Thoracic aorta (tissue), 2 donors: ENCODE measurements at places on chromosomes 13 and 19. TPM values are rescaled to one million over a fixed set of nuclear protein-coding genes. Genes with fewer than 3 reads are reported as not detected.

GRCh38 chr13:43326100-43326499 lies 302.7 kb downstream of the DNAJC15 start:
- no peak for DNase-seq

The CEACAM19 gene
- 3.4 TPM for total RNA-seq

DNA sequence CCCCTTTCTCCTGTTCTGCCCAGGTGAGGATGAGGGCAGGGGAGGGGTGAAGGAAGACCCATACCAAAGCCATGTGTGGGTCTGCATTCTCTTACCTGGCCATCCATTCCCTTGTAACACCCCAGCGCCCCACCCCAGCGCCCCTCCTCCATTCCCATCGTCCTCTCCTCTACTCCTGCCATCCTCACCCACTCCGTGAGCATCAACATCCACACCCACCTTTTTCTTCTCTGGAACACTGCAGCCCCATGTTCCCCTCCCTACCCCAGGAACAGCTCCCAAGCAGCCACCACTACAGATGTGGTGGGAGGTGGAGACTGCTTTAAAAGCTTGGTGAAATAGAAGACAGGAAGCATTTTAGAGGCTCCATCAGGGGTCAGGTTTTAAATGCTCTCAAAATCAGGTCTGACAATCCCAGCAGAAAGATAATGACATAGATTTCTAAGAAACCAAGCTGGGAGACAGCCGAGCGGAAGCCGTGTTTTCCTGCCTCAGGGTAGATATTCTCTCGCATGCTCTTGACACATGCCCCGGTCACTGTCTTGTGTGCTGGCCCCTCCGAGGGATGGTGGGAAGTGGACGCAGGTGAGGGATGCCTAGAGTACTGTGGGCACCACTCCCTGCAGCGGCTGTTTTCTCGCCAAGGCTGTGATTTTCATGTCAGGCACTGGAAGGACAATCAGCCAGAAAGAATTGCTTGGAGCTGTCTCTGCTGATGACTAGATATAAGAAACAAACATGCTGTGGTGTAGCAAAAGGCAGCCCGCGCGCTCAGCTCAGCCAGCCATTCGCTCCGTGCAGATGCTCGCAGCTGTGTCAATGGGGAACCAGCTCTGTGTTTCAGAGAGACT lies 9.8 kb downstream of the MEDAG start:
- DNase-seq, result no peak

The FXYD3 gene
- total RNA-seq, result 0.68 TPM

GRCh38 chr19:43300876-43301765 lies 31.8 kb upstream of the PSG9 start:
- DNase-seq, result no peak

- DNase-seq, result no peak
Measured at GRCh38 chr13:100823448-100823847, 148.9 kb upstream of the TMTC4 start.

DNA sequence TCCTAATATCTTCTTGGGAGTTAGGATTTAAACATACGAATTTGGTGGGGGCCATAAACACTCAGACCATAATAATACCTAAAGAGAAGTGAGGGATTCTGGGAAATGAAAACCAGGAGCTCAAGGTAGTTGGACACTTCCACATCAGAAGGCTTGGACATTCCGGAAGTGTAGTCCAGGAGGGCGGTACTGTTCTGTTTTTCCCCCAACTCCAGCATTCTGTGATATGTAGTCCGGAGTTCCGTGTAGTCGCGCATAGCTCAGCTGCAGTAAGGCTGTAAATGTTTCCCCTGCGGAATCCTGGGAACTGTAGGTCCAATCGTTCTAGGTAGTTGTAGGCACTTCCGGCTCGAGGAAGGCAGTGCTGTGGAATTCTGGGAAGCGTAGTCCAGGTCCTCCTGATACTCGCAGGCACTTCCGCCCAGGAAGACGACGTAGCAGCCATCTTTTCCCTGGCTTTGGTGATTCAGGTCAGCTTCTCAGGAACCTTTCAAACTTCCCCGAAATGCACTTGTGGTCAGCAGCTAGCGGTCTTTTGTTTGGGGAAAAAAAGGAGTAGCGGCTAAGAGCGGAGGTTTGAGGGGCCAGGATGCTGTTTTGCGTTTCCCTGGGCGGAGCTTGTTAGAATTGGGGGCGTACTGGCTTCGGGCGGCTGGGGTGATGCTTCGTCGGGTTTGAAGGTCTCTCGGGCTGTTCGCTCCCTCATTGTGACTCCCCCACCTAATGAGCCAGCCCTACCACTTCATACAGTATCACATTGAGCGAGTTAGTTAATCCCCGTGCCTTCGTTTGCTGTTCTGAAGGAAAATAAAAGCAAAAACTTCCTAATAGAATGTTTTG lies at the start of gene ZNF226:
ZNF226 (plus strand) TSS at position 428 of the 840 bp plus-strand sequence. CDS start 4,981 bp downstream, outside the sequence.
- peak; percentile 83 for DNase-seq

GRCh38 chr13:43529796-43530195 lies 257.0 kb downstream of the ENOX1 start:
- DNase-seq, result no peak

GRCh38 chr13:111179908-111180760 lies 65.0 kb downstream of the ARHGEF7 start:
- no peak for DNase-seq

The RXFP2 gene
- 3.0 TPM for total RNA-seq

- DNase-seq, result no peak
Measured at GRCh38 chr19:326871-327270, 17.7 kb downstream of the MIER2 start.

The LACC1 gene
- total RNA-seq, result 12.5 TPM

The B3GNT3 gene
- 2.3 TPM for total RNA-seq

DNA sequence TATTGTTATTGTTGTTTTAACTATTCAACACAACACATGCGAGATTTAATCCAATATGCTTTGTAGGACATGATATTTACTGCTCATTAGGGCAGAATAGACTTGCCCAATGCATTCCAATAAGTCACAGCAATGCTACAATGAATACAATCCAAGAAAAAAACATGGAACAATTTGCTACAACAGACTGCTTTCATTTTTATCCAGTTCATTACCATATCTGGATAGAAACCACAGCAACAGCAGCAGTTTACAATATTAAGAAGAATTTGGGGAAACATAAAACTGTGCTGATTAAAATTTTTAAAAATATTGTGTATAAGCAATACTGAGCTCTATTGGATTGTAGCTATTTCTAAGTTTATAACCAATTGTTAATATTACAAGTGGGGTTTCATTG lies 833.0 kb downstream of the DIAPH3 start:
- no peak for DNase-seq

The CABP5 gene
- not detected for total RNA-seq

The RFPL4A gene
- not detected for total RNA-seq

DNA sequence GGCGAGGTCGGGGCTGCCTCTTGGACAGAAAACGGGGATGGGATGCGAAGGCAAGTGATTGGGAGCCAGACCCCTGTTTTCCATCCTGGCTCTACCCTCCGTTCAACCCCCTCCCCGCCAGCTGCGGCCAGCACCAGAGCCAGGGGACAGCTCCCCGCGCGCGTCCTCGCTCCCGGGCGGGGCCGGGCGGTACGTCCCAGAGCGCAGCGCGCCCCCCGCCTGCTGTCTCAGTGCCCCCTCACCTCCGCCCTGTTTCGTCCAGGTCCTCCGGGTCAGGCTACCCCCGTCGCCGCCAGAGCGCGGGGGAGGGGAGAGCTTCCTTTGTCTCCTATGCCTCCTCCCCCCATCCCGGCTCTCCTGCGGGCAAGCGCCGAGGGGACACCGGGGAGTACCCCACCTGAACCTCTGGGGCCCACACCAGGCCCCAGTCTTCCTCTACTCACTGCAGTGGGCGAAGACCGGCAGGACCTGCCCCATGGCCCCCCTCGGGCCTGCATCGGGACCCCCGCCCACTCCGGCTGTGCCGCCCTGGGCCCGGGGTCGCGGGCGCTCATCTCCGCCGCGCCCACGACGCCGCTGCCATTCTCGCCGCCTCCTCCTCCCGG lies 396 bp downstream of the RTN2 start:
- no peak for DNase-seq

- DNase-seq, result no peak
Measured at GRCh38 chr19:15248106-15248505, 15.9 kb upstream of the EPHX3 start.

The AXL gene
- 157 TPM for total RNA-seq

DNA sequence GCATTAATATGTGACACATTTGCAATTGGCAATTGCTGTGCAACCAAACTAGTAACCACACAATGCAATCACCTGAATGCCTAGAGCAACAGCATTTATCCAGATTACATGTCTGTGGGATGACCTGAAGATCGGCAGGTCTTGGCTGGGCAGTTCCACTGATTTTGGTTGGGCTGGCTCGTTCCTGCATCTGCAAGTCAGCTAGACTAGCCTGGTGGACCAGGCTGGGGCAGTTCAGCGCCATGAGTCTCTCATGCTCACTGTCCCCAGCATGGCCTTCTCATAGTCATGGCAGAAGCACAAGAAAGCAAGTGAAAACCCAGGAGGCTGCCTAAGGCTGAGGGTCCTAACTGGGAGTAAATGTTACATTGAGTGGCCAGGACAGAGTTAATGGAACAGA lies 229.1 kb upstream of the TSHZ3 start:
- no peak for DNase-seq

- DNase-seq, result no peak
Measured at GRCh38 chr19:3475449-3475848, 4.9 kb downstream of the SMIM24 start.

DNA sequence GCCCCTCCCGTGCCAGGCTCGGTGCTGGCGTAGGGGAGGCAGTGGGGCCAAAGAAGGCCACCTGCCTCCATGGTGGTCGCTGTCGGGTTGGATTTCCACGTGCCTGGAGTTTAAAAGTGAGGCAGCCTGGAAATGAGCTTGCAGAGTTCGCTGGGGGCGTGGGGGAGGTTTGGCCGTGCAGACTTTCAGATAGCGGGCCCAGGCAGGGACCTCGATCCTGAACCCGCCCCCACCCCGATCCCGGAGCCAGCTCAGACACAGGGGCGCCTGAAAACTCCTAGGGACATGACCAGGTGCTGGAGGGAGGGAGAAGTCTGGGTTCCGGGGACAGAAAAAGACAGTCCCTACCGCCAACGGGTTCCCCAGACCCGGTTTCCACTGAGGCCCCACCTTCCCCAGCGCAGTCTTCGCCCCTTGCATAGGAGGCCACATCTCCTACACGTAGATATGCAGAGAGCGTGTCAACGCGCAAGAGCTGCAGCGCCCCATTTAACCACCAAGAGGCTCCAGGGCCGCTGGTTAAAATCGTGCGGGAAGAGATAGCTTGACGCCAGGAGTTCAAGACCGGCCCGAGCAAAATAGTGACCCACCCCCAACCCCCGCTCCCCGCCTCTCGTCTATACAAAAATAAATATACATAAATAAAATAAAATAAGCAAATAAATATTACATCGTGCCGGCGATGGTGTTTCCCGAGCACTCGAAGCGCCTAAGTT lies 8.5 kb downstream of the CCDC8 start:
- DNase-seq, result no peak

DNA sequence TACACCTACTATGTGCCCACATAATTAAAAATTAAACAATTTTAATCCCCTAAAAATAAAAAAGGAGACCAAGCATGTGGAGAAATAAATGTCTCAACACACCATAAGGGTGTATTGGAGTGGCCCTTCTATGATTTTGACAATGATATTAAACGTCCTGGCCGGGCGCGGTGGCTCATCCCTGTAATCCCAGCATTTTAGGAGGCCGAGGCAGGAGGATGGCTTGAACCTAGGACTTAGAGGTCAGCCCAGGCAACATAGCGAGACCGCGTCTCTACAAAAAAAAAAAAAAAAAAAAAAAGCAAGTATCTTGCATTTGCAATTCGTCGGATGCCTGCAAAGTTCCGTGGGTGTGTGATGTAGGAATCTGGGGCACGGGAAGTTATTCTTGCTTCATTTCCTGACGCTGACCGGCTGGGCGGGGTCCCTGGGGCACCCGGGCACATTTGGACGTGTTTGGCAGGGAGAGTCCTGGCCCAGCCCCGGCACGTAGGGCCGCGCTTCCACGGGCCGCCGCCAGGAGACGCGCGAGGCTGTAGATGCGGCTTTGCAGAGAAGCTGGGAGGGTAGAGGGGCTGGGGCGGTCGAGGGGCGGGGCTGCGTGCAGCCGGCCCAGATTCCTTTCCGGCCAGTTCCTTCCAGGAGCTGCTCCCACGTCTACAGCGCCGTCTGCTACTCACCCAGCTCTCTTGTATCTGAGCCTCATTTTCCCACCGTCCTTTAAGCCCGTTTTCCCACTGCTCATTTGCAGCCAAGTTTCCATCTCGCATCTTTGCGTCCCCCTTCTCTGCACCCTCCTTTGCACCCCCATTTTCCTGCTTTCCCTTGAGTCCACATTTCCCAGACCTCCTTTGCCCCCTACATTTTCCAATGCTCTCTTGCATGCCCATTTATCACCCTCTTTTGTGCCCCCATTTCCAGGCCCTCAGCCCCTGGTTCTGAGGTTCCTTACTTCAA lies 2.2 kb upstream of the TSPAN16 start:
- DNase-seq, result peak; percentile 93

- DNase-seq, result no peak
Measured at GRCh38 chr13:75353781-75354193, 128.2 kb downstream of the TBC1D4 start.

The MCEMP1 gene
- total RNA-seq, result not detected

The NAT14 gene
- 3.4 TPM for total RNA-seq

- DNase-seq, result no peak
Measured at GRCh38 chr13:36475468-36475867, 43.2 kb downstream of the CCNA1 start.

GRCh38 chr13:108342369-108343289 lies 73.1 kb downstream of the TNFSF13B start:
- no peak for DNase-seq

The RNF225 gene
- not detected for total RNA-seq

- DNase-seq, result no peak
Measured at GRCh38 chr19:34171539-34171876, 796 bp upstream of the LSM14A start.

- peak; percentile 27 for DNase-seq
Measured at GRCh38 chr19:12847159-12848139, 9.1 kb downstream of the MAST1 start.

- no peak for DNase-seq
Measured at GRCh38 chr19:5678071-5678718, 2.1 kb downstream of the MICOS13 start.

- DNase-seq, result no peak
Measured at GRCh38 chr19:45130888-45131615, 29.7 kb downstream of the NKPD1 start.

The PGLYRP2 gene
- not detected for total RNA-seq

The N4BP2L2 gene
- total RNA-seq, result 251 TPM

GRCh38 chr19:2026770-2027169 lies 11.3 kb upstream of the BTBD2 start:
- no peak for DNase-seq

DNA sequence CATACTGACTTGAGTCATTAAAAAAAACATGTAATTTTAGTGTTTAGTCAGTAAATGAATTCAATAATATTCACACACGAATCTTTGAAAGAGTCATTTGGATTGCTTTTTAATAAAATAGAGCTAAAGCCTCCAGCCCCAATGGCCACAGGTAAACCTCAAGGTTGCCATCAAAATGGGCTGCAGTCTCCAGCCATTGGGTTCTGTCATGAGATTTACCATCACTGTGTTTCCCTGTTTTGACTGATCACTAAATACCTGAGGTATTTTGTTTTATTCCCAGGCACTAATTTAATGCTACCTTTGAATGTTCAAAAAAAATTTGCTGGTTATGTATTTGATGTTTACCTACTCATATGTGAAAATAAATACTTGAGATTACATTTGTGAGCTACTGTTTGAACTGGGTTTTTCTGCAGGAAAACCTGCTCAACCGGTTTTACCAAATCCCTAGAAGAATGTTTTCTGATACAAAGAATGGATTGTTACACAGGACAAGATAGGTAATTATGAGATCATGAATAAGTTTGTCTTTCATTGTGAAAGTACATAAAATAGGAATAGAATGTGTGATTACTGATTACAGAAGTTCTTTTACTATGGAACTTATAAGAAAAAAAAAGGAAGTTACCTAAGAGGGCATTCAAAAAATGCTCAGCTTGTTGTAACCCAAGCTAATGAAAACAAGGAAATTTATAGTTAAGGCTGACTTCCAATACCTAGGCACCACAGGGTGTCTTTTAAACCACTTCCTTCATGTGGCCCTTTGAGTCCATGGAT lies 391.3 kb downstream of the EFNB2 start:
- no peak for DNase-seq
